ENCODE measurements at places on chromosomes 2 and 18.

DNA sequence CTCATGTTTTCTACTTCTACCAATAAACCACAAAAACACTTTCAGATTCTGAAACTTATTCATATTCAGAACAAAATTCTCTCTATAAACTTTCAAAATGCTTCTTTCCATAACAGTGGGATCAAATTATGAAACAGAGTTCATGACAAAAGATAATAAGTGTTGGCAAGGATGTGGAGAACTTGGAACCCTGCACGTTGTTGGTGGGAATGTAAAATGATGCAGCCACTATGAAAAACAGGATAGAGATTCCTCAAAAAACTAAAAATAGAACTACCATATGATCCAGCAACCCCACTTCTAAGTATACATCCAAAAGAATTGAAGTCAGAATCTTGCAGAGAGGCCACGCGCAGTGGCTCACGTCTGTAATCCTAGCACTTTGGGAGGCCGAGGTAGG, 45.4 kb downstream of the GEMIN6 start:
- DNase-seq, result no peak

GRCh38 chr2:147980940-147981528, 39.5 kb downstream of the ORC4 start:
- DNase-seq, result no peak

DNA sequence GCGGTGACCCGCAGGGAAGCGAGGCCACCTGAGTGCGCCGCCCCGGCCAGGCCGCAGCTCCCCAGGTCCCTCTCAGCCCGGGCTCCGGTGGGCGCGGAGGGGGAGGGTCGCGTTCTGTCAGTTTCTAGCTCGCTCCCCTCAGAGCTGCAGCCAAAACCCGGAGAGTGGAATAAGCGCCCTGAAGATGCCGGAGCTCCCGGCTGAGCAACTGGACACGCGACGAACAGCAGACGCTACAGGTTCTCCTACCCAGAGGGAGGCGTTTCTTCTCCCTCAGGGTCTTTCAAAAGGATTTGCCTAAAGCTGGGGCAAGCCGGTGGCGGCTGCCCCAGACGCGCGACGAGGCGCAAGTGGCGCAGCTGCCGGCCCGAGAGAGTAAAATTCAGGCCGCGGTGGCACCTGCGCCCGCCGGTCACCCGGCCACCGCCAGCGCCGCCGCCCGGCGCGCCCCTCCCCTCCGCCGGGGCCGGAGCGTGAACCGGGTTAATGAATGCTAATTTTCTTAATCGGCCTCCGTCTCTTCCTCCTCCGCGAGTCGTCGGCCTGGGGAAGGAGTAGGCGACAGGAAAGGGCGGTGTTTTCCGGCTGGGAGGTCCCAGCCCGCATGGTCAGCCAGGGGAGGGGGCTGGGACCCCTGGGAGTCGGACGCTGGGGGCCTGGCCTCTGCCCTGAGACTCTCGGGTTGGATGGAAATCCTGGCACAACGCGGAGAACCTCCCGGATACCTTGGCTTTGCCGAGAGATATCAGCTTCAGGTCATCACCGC, 845 bp upstream of the CDC42EP3 start:
- DNase-seq, result peak; percentile 75

DNA sequence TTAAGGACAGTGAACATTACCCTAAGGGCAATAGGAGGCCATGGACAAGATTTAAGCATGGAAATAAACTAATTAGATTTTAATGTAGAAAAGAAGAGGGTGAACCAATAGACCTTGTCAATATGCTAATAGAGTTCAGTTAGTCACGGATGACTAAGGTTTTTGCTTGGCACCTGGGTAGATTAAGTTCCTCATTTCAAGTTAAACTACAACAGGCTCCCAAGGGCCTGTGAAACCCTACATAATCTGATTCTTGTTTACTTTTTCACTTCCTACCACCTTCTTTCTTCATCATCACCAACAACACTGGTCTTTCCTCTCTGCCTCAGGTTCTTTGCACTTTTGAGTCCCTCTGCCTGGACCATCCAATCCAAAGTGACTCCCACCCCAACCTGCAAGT, 14.8 kb downstream of the SP110 start:
- no peak for DNase-seq

- no peak for DNase-seq
Measured at GRCh38 chr2:25304826-25305596, 36.7 kb downstream of the DNMT3A start.

DNA sequence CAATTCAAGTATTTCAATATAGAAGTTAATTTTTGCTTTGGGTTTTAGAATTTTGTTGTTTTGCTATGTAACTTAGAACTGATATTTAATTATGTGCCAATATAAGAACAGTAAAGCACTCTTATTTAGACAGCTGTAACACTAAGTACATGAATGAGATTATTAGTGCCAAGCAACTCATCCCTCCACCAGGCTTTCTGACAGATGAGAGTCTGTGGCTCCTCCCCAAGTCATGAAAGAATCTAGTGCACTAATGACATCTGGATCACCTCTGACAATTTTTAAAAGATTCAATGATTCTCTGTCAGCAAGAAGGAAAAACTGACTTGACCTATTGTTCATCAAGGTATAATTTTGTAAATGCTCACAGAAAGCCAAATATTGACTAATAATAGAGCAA, 67.8 kb downstream of the TMEFF2 start:
- DNase-seq, result no peak

DNA sequence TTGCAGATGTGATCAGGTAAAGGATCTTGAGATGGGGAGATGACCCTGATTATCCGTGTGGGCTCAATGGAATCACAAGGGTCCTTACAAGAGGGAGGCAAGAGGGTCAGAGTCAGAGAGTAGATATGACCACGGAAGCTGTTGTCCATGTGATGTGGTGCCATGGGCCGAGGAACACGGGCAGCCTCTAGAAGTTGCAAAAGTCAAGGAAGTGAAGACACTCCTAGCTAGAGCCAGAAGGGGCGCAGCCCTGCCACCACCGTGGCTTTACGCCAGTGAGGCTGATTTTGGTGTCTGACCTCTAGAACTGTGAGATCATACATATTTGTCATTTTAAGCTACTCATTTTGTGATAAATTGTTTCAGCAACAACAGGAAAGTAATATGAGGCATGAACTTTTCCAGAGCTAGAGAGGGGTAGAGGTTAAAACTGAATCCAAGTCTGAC, 114.4 kb downstream of the CAPN13 start:
- no peak for DNase-seq

- DNase-seq, result no peak
Measured at GRCh38 chr18:62452280-62452831, 70.5 kb upstream of the ZCCHC2 start.

DNA sequence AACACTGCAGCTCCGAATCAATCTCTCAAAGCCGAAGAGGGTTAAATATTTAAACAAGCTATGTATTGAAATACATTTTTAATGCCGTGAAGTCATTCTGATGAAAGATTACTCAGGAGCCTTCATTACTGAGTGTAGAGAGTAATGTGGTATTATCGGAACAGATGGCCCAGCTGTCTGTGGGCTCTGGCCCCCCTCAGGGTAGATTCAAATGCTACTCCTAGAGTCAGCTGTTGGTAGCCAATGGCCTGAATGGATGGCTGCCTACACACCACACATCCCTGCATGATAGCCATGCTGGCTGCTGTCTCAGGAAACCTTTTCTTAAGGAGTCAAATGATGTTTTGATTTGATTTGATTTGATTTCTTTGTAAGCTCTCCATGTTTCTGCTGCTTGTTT, 732.3 kb upstream of the CELF4 start:
- DNase-seq, result no peak

- DNase-seq, result no peak
Measured at GRCh38 chr18:68735483-68736343, 20.8 kb upstream of the TMX3 start.

DNA sequence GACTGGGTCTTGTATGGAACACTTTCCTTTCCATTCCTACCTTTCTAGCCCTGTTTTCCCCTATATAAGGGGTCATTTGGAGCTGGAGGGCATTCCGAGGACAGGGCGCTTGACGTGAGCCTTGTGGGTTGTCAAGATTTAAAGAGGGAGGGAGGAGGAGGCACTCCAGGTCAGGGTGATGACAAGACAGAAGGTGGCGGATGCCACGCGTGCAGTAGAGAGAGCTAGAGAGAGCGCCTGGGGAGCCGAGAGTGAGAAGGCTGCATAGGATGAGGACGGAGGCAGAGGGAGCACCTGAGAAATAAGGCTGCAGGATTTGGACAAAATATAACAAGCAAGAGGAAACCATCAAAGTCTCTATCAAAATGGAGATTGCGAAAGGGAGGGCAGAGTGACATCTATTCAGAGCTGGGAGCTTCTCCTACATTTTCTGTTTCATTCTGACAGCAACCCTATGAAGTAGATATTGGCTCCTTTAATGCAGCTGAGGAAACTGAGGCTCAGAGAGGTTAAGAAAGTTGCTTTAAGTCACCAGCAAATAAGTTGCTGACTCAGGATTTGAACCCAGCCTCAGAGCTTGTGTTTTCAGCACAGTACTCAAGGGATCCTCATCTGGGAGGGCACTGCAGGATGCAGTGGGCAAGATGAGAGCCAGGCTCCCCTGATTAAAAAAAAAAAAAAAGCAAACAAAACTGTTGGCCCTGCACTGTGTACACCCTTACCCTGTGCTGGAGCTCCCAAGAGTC, 124.2 kb downstream of the MRO start:
- no peak for DNase-seq

DNA sequence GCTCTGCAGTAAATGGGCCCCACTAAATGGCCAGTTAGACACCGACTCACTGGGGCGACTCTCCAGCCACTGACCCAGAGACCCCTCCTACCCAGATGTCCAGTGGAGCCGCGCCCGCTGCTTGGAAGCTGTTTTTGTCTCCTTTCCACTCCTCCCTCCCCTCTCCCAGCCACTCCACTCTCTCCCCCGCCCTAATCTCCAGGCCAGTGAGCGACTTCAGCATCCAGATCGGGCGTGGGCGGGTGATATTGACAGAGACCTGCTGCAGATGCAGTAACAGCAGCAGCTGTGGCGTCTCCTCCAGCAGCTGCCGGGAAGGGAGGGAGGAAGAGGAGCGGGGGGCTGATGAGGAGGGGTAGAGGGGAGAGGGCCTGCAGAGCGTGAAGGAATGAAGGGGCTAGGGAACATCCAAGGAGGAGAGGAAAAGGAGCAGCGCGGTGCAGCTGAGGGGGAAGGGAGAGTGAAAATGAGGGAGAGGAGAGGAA, at the start of gene SCN7A:
Gene SCN7A, minus strand, starts transcription at position 110 of the 485 bp plus-strand sequence. CDS start 16,553 bp downstream, outside the sequence.
- no peak for DNase-seq

DNA sequence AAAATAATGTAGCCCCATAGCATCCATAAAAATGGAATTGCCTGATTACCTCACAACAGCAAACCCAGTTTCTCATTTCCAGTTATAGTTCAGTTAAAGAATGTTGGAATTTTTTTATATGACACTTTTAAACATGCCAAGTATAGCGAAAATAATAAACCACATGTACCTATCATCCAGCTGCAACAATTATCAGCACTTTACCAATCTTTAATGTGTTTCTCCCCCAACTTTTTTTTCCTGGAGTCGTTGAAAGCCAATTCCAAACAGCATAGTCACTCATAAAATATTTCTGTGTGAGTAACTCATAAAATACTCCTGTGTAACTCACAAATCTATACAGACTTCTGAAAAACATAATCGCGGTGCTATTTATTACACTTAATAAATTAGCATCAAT, 38.1 kb downstream of the SMAD4 start:
- no peak for DNase-seq

DNA sequence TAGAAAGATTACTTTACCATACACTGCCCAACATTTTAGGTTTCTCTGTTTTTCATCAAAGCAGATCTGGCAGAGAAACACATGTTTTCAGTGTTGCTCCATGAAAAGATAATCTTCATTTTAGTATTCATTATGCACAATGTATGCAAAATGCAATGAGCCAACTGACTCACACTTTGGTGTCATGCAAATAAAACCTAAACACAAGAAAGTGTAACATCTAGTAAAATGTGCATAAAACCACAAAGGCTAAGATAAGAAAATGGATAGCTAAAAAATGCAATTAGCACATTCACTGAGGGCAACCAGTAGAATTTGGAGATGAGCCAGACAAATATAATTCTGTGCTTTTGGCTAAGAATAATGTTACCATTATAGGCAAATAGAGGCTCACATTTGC, 203.5 kb upstream of the UBE2E3 start:
- DNase-seq, result no peak

- DNase-seq, result no peak
Measured at GRCh38 chr2:145688156-145688555, 1168.2 kb upstream of the ZEB2 start.

- DNase-seq, result no peak
Measured at GRCh38 chr2:101596333-101596732, 101.2 kb upstream of the MAP4K4 start.

- DNase-seq, result no peak
Measured at GRCh38 chr2:62398356-62398755, 107.6 kb downstream of the TMEM17 start.

DNA sequence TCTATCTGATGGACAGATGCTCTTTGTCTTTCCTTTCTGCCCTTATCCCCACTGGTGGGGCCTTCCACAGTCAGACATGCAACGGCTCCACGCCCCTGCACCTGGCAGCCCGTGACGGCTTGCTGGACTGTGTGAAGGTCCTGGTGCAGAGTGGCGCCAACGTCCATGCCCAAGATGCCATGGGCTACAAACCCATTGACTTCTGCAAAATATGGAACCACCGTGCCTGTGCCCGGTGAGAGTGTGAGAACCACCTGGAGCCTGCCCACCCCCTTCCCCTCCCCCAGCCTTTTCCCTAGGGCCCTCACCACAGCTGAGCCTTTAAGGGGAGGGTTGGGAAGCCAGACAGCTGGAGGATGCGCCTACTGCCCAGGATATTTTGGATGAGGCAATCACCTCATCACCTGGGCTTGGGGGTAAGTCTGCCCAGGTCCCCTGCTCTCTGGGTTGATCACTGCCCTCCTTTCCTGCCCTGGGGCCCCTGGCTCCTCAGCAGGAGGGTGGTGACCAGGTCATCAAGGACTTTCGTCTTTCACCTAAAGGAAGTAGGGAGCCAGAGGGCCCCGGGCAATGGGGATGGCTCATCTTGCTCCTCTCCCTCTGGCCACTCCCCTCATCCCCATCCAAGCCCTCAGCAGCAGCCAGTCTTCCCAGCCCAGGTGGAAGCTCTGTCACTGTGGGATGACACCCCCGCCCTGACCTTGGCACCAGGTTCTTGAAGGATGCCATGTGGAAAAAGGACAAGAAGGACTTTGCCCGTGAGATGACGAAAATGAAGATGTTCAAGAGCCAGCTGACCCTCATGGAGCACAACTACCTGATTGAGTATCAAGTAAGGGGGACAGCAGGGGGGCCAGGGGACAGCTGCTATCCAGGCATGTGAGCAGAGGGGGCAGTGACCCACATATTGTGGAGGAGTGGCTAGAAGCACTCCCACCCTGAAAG, 3.7 kb downstream of the ANKRD53 start:
- no peak for DNase-seq

DNA sequence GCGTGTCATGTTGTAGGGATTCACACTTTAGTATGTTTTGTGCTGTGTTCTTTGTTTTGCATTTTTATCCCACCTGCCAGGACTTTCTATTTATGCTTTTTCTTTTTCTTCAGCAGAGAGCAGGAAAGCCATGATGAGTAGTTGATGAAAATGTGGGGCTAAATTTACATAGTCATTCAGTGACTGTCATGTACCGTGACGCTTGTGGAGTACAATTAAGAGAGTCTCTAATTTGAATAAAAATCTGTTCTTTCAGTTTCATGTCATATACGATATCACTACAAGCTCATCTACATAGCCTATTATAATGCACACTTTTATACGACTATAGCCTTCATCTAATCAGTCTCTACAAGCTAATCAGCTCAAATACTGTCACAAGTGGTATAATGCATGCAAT, 112.7 kb upstream of the SPATS2L start:
- no peak for DNase-seq
